ENCODE measurements at places on chromosomes 16 and 17. TPM values are rescaled to one million over a fixed set of nuclear protein-coding genes. Genes with fewer than 3 reads are reported as not detected.

Gene CLDN9
- 0.35 TPM for total RNA-seq

Gene BRICD5
- total RNA-seq = 15.2 TPM

Gene CACNG4
- total RNA-seq = 0.35 TPM

Gene CNGB1
- total RNA-seq = 0.05 TPM

Gene JUP
- 317 TPM for total RNA-seq

Gene ATP1B2
- total RNA-seq = 0.54 TPM

Gene NFAT5
- total RNA-seq = 18.4 TPM

Gene CHST4
- total RNA-seq = 0.44 TPM

Gene CEMP1
- total RNA-seq = 0.53 TPM

Gene PRRT2
- total RNA-seq = 1.4 TPM

Gene C16orf95
- total RNA-seq = 5.0 TPM

Gene OR3A3
- total RNA-seq = not detected

Gene CCDC78
- total RNA-seq = 0.37 TPM

GRCh38 chr17:26818736-26819135, 475.2 kb upstream of the WSB1 start:
- DNase-seq = no peak

DNA sequence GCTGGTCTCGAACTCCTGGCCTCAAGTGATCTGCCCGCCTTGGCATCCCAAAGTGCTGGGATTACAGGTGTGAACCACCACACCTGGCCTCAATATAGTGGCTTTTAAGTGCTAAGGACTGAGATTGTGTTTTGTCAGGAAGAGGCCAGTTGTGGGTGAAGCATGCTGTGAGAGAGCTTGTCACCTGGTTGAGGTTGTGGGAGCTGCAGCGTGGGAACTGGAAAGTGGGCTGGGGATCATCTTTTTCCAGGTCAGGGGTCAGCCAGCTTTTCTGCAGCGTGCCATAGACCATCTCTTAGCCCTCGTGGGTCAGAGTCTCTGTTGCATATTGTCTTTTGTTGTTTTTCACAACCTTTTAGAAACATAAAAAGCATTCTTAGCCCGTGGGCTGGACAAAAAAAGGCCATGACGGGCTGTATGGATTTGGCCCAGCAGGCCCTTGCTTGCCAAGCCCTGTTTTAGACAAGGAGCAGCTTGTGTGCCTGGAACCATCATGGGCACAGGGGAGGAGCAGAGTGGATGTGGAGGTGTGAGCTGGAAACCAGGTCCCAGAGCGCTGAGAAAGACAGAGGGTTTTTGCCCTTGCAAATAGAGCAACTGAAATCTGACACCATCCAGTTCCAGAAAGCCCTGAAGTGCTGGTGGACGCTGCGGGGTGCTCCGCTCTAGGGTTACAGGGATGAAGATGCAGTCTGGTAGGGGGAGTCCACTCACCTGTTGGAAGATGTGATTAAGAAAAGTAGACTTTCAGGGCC, 5.5 kb downstream of the BIRC5 start:
- no peak for DNase-seq

- DNase-seq = peak; percentile 42
Measured at GRCh38 chr16:48687421-48688038, 77.5 kb upstream of the N4BP1 start.

GRCh38 chr16:52597772-52598483, 51.0 kb upstream of the TOX3 start:
- DNase-seq = no peak

- peak; percentile 71 for DNase-seq
Measured at GRCh38 chr17:76132574-76133338, 8.3 kb downstream of the FOXJ1 start.

DNA sequence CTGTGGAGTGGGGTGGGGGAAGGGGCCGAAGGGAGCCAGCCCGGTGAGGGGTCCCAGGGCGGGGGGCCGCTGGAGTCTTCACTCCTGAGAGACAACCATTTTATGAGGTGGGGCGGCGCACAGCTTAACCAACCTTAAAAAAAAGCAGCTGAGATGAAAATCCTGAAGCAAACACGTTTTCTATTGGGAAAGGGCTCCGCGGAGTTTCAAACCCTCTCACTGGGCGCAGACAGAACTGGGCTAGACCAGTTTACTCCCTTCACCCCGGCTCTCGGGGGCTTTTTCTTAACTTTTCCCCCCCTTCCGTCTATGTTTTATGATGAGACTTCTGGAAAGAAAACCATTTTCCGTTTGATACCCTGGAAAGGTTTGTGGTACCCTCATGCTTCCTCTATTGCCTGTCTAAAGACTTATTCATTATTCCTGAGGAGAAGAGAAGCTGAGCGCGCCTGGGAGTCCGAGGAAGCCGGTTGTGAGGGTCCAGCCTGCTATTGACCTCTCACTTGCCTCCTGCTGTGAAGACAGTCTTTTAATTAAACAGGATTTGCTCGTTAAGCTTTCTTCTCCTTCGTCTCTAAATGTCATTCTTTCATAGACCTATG, 482 bp upstream of the SSH2 start:
- peak; percentile 36 for DNase-seq

DNA sequence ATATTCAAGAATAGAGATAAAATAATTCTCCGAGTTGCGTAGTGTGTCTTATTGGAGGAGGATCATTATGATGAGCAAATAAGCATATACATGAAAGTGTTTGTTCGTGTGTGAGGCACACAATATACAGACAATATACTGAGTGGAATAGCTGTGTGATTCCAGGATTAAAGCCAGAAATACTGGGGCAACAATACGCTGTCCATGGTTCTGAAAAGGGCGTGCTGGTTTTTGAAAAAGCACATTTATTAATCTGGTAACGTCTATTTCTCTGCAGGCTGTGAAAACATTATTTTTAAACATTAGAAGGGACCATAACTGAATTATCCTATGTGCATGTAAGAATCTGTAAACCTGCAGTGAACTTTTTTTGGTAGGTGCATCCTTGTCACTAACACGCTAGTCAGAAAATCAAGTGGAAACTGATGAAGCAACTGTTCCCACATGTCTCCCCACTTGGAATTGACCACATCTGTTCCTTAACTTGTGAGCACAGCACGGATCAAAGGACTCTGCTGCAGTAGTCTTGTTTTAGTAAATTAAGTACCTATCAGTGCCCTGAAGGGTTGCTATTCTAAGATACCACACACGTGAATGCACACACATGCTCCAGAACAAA, 346.0 kb downstream of the GRIN2A start:
- no peak for DNase-seq

DNA sequence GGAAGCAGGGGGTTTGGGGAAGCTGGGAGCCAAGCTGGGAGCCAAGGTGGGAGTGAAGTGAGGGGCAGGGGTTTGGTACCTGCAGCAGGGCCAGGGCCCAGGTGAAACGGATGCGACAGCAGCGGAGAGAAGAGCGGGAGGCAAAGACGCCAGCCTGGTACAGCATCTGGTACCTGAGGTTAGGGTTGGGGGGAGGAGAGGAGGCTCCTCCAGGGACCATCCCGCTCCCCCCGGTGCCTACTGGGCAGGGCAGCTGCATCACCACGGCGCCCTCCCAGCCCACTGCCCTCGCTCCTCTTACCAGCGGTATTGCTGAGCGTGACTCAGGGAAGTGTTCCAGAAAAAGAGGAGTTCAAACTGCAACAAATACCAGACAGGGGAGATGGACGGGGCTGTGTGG, 9.8 kb downstream of the CLN3 start:
- DNase-seq = no peak

DNA sequence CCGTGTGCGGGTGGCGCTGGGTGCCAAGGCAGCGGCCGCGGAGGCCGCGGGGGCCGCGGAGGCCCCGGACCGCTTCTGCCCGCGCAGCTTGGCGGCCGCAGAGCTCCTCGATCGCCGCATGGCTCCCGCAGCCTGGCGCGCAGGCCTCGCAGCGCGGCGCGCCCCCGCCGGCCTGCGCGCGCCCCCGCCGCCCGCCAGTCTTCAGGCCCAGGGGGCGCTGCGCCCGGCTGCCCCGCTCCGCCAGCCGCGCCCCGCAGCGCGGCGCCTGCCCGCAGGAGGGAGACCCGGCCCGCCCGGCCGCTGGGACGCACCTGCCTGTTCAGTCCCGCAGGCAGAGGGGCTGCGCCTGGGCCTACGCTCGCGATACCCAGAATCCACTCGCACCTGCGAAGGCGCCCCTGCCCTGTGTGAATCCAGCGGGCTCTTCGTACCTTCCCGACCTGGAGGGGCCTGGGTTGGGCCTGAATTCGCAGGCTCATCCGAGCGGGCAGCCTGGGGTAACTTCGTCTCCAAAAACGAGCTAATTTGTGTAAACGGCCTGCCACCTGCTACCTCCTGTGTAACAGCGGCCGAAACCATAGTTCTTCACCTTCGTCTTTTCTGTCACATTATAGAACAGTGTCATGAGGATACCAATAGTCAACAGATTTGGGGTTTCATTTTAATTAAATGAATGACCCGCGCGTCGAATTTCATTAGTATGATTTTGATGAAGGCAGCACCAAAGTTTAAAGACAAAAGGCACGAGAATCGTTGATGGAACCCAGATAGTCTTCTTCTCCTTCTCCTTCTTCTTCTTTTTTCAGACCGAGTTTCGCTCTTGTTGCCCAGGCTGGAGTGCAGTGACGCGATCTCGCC, at the start of gene CENPV:
CENPV (minus strand) TSS at position 153 of the 858 bp plus-strand sequence; CDS start at position 120, 33 bp downstream.
- peak; percentile 56 for DNase-seq

DNA sequence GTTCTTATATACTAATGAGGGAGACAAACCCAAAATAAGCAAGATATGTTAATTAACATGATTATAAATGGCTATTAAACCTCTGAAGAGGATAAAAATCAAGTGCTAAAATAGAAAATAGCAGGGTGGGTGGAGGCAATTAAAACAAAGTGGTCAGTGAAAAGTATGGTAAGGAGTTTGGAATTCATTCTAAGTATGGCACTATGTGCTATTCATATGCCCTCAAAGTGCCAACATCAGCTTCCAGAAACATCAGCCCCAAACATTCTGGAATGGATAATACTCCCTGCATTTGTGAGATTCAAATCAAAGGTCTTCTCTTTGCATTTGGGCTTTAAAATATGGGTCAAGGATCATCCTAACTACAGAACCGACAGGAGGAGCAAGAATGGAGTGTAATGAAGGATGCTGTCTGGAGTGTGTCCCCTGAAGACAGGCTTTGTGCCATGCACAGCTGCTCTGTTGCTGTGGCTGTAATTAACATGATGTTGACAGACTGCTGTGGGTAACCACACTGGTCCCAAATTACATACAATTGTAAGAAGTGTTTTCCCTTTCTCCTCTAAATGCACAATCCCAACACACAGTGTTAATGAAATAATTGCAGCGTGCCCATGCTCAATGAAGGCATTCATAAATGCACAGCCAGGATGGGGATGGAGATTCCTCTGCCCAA, 93.1 kb downstream of the VAT1L start:
- no peak for DNase-seq

DNA sequence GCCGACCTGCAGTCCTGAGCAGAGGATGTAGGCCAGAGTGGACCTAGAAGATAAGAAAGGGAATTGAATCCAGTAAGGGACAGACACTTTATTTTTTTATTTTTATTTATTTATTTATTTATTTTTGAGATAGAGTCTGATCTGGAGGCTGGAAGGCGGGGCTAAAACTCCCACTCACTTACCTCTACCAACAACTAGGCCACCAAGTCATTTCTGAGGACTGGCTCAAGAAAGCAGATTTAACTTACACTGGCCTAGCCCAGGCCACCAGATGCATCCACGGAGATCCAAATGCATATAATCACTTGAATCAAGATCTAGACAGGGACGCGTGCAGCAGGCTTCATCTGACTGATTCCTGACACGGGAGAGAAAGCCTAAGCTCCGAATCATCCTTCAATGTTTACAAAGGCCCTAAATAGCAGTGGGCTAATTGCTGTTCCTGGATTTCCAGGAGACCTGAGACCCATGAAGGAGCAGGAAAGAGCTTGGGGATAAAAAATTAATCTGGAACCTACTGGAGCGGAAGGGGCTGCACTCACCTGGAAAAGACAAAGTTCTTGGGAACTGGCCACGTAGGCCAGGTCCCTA, 1.1 kb upstream of the ALOX12 start:
- DNase-seq = no peak

- no peak for DNase-seq
Measured at GRCh38 chr17:73641826-73642600, 2.2 kb downstream of the SDK2 start.

GRCh38 chr16:66418165-66418962, 8.7 kb upstream of the BEAN1 start:
- no peak for DNase-seq

DNA sequence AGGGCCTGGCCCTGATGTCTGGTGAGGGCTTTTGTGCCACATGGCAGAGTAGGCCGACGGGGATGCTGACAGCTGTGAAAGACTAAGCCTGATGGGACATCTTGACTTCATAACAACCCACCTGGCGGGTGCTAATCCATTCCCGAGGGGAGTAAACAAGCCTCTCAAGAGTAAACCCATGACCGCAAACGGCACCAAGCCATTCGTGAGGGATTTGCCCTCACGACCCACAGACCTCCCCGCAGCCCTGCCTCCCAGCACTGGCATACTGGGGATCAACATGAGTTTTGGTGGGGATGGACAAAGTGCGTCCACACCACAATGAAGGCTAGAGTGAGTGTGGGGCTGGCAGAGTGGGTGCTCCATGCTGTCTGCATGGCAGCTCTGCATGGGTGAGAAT, 11.7 kb downstream of the RNF213 start:
- DNase-seq = no peak

GRCh38 chr17:12664894-12665262, 812 bp upstream of the MYOCD start:
- DNase-seq = no peak

DNA sequence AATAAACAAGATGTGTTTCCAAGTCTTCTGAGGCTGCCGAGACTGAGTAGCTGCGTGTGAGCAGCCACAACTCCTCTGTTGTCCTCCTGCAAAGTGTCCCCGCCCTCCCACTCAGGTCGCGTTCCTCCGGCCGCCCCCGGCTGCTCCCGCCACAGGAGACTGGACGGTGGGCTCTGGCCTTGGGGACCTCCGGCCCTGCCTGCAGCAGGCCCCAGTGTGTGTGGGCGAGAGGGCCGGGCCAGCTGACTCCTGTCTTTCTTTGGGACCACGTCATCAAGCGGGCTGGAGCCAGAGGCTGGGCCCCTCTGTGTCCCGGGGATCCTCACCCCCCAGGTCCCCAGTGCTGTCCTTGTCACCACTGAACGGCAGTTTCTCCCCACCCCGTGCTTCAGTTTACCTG, 175.3 kb downstream of the NPIPB11 start:
- no peak for DNase-seq

DNA sequence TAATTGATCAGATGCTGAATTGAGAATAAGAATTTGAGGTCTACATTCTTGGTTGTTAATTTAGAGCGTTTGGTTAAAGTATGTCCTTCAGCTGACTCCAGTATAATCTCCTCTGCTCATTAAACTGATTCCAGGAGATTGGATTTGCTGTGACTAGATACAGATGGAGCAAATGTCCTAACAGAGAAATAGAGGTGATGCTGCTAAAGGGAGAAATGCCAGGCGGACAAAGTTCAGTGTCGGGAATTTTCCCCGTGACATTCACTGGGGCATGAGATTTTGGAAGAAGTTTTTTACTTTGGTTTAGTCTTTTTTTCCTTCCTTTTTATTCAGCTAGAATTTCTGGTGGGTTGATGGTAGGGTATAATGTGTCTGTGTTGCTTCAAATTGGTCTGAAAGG, 19.0 kb downstream of the PRKAR1A start:
- no peak for DNase-seq

GRCh38 chr16:410516-411178, 9.0 kb downstream of the DECR2 start:
- DNase-seq = no peak

All from colonic mucosa (tissue), 4 donors.